ENCODE measurements at places on chromosomes 6 and 20.

DNA sequence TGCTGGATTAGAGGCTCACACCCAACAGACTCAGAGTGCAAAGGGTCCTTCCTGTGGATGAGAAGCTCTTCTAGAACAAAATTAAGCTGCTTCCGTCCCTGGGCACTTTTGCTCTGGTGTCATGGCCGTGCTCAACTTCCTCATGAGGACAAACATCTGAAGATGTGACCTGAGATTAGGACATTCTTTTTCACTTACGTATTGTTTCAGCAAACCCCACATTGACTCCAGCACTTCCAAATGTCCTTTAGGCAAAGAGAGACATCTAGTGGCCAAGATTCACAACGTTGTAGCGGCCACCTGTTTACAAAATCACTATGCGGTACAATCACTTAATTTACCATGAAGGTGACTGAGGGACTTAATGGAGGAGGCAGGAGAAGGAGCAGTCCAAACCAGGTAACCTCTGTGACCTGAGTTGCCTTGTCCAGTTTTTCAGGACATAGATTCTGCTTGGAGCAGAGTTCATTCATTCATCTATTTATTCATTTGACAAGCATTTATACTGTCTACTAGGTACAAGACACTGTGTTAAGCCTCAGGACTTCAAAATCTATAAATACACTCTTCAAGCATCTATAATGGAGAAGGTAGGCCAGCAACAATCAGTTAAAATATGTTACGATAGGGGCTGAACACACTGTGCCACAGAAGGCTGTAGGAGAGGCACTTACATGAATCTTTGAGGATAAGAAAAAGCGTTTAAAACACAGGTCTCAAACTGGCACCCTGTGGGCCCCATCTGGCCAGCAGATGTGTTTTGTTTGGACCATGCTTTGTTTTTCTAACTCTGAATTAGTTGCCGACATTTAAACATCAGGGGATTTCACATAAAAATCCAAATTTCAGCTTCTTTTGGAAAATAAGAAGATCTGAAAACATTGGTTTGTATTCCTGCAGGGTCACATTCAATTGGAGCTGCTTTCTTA lies 5.6 kb upstream of the ADGRF1 start:
- peak; percentile 74 for DNase-seq

GRCh38 chr6:82910820-82911219 lies 154.8 kb downstream of the UBE3D start:
- DNase-seq, result no peak

GRCh38 chr6:170099387-170099786 lies 191.5 kb downstream of the DLL1 start:
- no peak for DNase-seq

GRCh38 chr6:143397227-143398222 lies 53.0 kb downstream of the ADAT2 start:
- peak; percentile 77 for DNase-seq

DNA sequence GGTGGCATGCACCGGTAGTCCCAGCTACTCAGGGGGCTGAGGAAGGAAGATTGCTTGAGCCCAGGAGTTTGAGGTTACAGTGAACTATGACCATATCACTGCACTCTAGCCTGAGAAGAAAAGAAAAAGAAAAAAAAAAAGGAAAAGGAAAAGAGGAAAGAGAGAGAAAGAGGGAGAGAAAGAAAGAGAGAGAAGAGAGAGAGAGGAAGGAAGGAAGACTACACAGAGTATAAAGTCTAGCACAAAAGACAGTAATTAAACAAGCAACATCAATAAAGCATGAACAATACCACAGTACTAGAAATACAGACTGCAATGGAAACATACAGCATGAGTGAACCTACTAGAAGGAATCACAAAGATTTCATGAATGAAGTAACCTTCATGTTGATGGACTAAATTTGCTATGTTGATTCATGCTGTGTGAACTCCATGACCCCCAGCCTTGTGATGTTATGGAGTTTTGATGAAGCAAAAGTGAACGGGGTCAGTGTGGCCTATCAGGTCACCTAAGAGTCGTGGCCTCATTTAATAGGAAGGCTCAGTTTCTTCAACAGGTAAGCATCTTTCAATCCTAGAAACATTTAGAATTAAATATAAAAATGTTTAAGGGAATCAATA lies 57.6 kb downstream of the NUDT3 start:
- no peak for DNase-seq

- no peak for DNase-seq
These were observed 325.6 kb downstream of the UBE3D start for GRCh38 chr6:82740072-82740471.

DNA sequence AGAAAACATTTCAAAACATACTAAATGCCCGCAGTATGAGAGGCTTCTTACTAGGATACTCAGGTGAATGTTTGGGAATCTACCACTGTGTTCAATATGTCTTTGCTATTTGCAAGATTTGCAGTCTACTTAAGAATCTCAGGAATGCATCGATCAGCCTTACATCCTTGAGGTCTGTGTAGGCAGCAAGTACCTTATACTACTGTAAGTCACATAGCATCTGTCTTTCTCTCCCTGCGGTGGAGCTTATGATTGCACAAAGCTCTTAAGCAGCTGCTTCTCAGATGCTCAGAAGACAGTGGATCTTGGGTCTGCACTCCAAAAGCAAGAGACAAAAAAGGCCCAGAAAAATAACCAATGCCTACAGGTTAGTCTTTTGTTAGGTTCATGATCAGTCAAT lies 21.4 kb downstream of the PCSK2 start:
- DNase-seq, result no peak

- no peak for DNase-seq
These were observed 279.4 kb downstream of the UBE3D start for GRCh38 chr6:82786248-82786647.

- no peak for DNase-seq
These were observed 17.9 kb upstream of the PDE10A start for GRCh38 chr6:165680975-165681374.
